ENCODE measurements at places on chromosomes 4 and X. TPM values are rescaled to one million over a fixed set of nuclear protein-coding genes. Genes with fewer than 3 reads are reported as not detected.

DNA sequence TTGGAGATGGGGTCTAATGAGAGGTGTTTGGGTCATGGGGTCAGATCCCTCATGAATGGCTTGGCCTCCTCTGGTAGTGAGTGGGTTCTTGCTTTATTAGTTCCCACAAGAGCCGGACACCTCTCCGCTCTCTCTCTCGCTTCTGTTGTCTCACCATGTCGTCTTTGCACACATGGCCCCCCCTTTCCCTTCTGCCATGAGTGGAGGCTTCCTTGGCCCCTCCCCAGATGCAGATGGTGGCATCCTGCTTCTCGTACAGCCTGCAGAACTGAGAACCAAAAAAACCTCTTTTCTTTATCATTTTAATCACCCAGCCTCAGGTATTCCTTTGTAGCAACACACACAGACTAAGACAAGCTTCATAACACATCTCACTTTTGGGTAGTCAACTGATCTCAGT lies 49.6 kb upstream of the SPRY1 start:
- DNase-seq = no peak

DNA sequence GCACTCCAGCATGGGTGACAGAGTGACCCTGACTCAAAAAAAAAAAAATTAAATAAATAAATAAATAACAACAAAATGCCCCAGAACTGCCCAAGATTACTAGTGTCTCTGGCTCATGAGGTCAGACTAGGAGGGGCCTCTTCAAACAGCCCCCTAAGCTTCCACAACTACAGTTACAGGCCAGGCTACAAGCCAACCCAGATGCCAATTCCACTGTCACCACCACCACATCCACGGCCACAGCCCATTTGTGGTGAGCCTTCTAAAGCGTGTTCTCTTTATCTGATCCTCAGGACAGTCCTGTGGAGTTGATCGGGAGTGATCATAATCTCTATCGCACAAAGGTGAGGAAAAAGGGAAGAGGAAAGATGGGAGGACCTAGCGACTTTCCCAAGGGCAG lies 36.6 kb downstream of the IGFBP7 start:
- DNase-seq = no peak

GRCh38 chr4:183875251-183875825 lies 29.8 kb upstream of the STOX2 start:
- no peak for DNase-seq

Gene AFAP1
- total RNA-seq = 9.6 TPM

DNA sequence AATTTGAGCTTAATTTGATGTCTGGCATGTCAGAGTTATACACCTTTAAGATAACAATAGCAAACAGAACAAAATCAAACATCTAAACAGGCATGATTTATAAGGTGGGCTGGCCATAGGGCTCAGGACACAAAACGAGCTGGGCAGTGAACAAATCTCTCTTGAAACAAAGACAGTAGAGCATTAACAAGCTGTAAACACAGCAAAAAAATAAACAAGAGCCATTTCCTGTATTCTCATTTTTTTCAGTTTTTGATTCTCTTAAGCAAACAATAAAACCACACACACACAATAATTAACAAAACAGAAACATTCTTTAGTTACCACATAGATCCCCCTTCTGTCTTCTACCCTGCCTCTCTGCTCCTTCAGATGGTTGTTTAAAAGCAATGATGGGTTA lies 68.3 kb upstream of the TMEM150C start:
- DNase-seq = no peak

Gene LUZP4
- not detected for total RNA-seq

Gene P2RY10
- total RNA-seq = 0.52 TPM

GRCh38 chr4:2924286-2924685 lies 38.9 kb downstream of the NOP14 start:
- DNase-seq = no peak

Gene SPANXN3
- total RNA-seq = not detected
